T-helper 22 cell (primary cell): ENCODE measurements at places on chromosomes 1 and 21.

- no peak for DNase-seq
Measured at GRCh38 chr1:248842781-248843331, 4.8 kb downstream of the ZNF672 start.

DNA sequence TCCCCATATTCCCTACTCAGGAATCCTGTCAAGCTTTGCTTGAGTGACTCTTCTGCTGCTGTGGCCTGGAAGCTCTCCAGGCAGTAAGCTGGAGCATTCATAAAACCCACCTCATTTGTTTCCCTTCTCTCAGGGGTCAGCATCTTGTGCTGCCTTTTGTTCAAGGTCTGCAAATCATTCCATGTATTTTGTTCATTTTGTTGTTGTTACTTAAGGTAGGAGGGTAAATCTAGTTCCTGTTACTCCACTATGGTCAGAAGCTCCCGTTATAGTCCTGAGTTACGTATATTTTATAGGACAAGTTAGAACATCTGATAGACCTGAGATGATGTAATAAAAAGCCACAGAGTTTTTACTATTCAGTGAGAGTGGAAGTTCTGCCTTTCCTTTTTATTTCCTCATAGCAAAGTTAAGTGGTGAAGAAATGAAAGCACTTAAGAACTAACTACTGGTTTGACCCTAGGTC is 9.9 kb downstream of the SYNJ1 start:
- DNase-seq, result no peak

DNA sequence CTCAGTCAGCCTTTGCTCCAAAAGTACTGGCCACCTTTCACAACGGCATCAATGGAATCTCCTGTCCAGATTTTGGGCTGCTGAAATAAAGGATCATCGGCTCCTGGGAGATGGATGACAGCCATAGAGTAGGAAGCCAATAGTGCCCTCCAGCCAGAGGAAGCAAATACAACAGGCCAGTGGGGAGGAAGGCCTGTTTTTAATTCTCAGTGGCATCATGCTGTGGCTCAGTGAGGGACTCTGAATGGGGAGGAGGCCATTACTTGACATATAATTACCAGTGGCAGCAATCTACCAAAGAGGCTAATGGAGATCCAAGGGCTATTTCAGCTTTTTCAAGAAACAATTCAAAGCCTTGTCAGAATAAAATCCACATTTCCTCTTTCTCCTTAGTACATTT is 26.7 kb downstream of the COLGALT2 start:
- DNase-seq, result no peak

DNA sequence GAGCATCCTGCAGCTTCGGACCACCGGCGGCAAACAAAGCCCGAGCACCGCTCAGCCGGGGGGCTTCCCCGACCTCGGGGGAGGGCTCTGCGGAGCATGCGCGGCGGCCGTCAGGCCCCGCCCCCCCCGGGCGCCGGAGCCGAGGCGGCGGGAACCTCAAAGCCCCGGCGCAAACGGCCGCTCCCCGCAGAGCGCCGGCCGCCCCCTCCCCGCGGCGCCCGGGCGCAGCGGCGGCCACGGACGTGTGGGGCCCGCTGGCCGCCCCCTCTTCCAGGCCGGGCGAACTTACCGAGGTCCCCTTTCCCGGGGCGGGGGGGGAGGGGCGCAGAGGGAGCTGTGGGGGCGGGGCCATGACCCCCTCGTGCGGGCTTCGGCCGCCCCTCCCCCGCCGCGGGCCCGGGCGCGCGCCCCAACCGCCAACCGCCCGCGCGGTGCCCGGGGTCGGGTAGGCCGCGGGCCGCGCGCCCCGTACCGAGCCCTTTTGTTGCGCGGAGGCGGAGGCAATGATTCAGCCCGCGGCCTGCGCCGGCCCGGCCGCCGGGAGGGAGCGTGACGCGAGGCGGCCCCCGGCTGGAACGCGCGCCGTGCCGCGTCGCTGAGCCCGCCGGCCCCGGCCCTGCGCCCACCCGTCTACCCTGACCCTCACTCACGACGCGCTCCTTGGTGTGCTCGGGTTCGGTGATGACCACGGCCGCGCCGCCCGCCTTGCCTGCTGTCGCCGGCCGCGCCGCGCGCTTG is 1.7 kb downstream of the RCC2 start:
- peak; percentile 26 for DNase-seq

DNA sequence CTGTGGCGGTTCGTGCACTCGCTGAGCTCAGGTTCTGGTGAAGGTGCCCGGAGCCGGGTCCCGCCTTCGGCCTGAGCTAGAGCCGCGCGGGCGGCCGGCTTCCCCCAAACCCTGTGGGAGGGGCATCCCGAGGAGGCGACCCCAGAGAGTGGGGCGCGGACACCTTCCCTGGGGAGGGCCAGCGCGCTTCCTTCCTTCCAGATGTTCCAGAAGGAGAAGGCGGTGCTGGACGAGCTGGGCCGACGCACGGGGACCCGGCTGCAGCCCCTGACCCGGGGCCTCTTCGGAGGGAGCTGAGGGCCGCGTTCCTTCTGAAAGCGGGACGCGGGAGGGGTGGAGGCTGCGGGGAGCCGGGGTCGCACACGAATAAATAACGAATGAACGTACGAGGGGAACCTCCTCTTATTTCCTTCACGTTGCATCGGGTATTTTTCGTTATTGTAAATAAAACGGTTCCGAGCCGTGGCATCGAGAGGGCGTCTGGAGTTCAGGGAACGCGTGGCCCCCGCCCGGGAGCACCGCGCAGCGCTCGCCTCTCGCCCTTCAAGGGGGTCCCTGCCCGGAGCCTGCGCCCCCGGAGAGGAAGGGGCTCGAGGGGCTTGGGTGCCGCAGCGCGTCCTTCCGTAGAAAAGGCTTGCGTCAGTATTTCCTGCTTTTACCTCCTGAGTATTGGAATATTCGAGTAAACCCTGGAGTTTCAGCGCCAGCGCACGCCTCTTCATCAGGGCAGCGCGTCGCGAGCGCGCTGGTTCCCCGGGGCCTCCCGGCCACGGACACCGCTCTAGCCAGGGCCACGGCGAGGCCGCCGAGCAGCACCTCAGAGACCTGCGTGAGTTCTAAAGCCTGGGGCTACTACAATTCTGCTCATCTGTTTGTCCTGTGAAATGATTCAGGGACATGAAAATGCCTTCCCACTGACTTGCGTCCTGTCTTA is 11.5 kb downstream of the YBEY start:
- no peak for DNase-seq

GRCh38 chr21:31221043-31221442 is 123.0 kb downstream of the TIAM1 start:
- DNase-seq, result no peak

GRCh38 chr21:44063151-44063912 is 43.9 kb upstream of the PWP2 start:
- DNase-seq, result no peak

- DNase-seq, result no peak
Measured at GRCh38 chr1:235052067-235053008, 76.3 kb downstream of the TOMM20 start.

- no peak for DNase-seq
Measured at GRCh38 chr1:241460098-241460873, 59.3 kb downstream of the FH start.

DNA sequence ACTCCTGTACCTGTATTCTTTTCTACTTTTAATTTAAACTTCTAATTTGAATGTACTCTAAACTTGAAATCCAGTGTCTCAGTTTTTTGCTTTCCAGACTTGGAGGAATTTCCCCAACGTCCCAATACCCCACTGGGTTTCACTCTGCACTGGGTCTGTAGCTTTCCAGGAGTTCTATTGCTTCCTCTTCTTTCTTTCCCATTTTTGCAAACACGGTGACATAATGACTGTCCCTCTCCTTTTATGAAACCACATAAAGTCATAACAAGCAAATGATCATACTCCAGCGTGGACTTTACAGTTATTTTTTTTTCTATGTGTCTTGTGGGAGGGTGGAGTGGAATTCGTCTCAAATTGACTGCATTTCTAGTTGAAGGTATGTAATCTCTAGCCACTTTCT is 97.1 kb downstream of the FASLG start:
- no peak for DNase-seq

- no peak for DNase-seq
Measured at GRCh38 chr1:18583326-18583941, 47.2 kb upstream of the PAX7 start.
